ENCODE measurements at places on chromosomes 3 and 15.

DNA sequence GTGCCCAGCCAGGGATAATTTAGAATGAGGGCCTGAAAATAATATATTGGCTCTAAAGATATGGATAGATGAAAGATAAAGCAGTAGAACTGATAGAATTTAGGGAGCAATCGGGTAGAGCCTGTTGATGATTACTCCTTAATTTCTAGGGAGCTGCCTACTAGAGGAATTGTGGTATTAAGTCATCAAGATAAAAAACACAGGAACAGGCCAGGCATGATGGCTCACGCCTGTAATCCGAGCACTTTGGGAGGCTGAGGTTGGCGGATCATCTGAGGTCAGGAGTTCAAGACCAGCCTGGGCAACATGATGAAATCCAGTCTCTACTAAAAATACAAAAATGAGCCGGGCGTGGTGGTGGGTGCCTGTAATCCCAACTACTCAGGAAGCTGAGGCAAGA, 130.4 kb downstream of the PCCB start:
- no peak for DNase-seq

- DNase-seq, result no peak
Measured at GRCh38 chr3:41011854-41012253, 187.5 kb upstream of the CTNNB1 start.

DNA sequence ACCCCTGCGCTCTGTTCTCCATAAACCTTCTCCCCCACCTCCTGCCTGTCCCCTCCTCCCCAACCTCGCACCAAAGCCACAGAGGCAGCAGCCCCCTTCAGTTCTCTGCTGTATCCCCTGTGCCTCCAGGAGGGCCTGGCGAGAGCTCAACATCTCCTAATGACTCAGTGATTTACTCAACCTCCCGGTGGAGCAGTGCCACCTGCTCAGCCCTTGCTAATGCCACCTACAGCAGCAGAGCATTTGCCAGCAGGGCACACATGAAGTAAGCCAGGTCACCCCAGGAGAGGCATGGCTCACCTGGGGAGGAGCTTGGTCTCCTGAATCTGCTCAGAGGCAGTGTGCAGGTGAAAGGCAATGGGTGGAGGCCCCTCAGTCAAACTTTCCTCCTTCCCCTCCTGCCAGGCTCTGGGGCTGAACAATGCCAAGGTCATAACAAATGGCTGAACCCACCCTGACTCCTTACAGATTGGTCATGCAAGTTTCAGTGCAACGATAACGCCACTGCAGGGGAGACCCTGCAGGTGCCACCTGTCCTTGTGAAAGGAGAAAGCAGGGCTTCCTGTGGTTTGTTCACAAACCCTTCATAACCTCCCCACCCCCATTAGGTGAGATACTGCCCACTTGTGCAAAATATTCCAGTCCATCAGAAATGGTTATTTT, 19.8 kb downstream of the TRPM1 start:
- DNase-seq, result no peak

GRCh38 chr15:73885954-73886700, 12.8 kb downstream of the TBC1D21 start:
- no peak for DNase-seq

DNA sequence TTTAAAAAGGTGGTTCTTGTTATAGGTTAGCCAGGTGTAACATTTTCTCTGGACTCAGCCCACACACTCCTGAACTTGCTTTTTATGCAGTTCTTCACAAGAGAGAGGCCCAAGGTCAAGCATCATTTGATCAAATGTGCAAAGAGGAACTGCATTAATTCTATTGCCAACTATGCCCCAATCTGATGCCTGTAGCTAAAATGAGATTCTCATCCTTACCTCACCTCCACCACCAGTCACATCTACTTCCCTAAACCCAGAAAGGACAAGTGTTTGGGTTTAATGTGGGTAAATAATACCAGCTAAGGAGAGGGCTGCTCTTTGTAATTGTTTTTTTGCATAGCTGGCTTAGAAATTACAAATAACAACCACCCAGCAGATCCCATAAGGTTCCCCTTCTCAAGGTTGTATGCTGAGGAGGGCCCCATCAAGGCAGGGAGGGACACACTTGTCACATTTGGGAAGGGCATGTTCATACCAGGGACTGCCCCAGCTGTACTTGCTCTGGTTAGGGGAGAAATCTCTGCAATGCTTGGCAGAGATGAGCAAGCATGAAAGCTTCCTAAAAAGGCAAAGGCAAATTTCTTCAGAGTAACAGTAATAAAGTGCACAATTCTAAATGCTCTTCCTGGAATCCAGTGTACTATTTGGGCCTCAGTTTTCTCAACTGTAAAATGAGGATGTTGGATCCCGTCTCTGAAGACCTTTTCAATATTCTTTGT, 76.2 kb downstream of the TGFBR2 start:
- no peak for DNase-seq

GRCh38 chr3:42408156-42408555, 2.3 kb downstream of the LYZL4 start:
- DNase-seq, result no peak

DNA sequence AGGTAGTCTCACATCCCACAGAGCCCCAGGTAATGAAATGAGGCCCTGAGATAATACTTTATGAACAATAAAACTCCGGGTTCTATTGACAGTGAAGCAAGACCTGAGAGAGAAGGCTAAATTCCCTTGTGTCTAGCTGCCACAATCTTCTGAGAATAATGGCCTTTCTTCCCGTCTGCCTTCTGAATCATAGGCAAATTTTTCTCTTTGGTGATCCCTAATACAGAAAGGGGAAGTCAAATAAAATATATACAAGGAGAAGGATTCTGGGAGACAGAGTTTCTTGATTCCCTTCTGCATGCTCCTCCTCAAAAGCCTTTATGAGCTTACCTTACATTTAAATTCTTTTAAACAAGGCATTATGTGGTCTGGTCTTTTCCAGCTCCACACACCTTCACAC, 29.9 kb upstream of the CCR2 start:
- DNase-seq, result no peak

DNA sequence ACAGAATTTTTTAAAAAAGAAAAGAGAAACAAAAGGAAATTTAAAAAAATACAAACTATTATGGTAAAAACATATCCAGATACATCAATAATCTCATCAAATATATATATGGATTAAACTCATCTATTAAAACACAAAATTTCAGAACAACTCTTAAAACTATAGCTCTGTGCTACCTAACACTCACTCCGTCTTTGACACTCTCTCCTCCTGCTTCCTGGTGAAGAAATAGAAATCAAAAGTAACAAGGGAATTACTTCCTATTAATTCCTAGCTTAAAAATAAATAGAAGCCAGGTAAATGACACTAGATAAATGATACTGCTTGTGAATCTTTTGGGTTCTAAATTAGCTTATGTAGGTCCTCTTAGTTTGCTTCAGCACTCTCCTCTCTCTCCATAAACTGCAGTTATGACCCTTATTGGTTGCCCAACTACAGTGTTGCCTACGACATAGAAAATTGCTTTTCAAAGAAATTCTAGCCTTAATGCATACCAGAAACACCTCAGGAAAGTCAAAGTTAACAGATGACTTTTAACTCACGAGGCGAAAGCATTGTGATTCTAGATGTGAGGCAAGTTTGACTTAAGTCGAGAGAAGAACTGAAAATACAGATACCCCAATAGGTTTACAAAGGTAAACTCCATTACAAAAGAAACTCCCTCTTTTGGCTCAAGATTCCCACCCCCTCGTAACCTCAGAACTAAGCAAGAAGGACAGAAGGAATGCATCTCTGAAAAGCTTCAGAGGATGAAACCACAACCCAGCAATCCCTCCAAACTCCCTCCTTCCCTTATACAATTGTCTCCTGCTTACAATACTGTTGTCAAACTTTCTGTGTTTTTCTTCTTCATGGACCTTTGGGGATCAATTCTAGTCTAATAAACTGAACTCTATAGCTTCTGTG, 394.7 kb downstream of the FGF12 start:
- no peak for DNase-seq

DNA sequence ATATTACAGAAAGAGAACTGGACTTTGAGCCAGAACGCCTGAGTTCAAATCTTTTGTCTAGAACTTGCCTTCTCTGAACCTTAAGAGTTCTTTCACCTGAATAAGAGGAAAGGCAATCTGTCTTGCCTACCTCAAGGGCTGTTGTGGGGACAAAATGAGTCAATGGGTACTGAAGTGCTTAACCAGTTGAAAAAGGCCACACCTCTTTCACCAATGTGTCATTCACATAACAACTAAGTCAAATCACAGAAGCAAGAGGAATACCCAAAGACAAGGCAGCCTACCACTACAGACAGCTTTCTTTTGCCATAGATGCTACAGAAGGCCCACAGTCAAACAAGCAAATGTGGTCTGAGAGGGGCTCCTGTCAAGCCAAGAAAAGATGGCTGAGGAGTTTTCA, 39.7 kb downstream of the NBEAL2 start:
- DNase-seq, result no peak

DNA sequence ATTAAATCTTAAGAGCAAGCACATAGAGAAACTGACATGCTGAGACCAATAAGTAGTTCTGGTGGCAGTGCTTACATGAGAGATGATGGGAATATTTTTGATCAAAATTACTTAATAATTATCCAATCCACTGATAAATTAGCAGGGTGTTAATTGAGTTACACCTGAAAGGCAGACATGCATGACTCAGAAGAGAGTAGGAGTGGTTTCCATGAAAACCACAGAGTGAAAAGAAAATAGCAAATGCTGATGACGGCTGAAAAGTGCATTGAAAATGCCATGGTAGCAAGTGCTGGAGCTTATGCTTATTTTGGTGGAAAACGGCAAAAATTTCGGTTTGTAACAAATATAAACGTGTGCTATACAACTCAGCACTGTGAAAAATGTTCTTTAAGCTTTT, 267.8 kb upstream of the LRRN1 start:
- no peak for DNase-seq

DNA sequence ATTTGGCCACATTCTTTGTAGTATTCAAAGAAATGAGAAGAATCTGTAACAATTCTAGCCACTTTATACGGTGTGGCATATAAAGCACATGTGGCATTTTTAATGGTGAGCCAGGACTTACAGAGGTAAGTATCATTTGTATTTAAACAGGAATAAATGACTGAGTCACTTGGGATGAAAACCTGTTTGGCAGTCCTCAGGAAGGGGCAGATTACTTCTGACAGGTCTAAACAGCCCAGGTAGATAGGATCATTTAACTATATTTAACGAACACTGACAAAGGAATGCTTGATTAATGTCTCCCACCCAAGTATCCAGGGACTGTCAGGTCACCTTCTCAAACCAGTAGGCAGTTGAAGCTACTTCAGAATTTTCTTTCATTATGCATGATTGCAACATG, 241.5 kb upstream of the SATB1 start:
- no peak for DNase-seq

DNA sequence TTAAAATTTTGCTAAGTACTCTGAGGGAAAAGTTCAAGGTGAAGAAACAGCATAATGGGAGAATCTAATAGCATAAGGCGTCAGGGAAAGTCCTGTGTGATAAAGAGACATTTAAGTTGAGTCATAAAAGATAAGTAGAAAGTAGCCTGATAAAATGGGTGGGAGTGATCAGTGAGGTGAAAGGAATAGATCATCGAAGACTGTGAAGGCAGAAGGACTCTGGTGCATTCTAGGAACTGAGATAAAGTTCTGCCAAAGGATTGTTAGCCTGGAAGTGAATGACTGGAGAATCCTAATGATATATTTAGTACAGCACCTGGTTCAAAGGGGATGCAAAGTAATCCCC, 149.9 kb downstream of the CFAP20DC start:
- no peak for DNase-seq

- DNase-seq, result no peak
Measured at GRCh38 chr3:112114576-112115160, 18.4 kb downstream of the GCSAM start.

DNA sequence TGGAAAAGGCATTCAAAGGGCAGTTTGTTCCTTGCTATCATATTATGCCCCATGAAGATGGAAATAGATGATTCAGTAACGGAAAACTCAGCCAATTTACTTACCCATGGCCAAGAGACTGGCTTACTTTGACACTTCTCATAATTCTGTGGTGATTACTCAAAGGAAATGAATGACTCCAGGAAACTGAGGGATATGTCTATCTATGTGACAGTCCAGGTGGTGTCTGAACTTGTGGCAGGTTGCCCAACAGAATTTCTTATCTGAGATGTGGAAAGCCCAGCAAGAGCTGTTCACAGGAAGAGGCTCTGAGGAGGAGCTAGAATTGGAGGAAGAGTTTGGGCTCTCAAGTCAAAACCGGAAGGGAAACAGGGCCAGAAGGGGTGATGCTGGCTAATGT, 91.2 kb downstream of the KCNAB1 start:
- DNase-seq, result no peak

DNA sequence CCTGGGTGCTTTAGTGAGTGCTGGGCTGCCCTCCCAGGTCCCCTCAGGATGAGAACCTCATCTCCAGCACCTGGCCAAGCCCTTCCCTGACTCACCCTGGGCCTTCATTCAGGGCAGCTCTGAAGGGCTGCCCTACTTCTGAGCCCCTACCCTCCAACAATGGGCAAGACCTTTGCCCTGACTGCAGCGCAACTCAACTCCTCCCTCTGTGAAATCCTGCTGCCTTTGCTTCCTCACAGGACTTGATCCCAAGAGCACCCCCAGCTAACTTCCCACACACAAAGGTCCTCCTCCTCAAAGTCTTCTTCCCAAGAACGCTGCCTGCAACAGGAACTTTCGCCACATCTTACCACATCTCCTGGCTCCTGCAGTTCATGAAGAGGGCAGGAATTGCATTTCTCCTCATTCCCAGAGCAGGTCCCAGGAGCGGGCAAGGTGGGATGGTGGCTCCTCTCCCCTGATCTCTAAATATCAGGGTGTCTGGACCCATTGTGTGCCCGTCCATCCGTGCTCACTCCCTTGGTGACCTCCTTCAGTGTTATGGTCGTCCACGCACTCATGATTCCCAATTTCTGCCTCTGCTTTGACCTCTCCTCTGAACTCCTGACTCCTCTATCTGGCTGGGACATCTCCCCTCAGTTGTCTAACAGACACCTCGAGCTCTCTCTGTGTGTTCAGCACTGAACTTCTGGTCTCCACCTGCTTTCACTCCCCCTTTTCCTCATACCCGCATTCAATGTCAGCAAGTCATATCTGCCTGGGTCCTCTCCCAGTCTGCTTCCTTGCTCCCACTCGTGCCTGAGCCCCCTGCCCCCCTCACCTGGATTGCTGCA, 4.5 kb upstream of the SSUH2 start:
- DNase-seq, result no peak

- DNase-seq, result no peak
Measured at GRCh38 chr3:30292192-30292893, 314.1 kb upstream of the TGFBR2 start.

- no peak for DNase-seq
Measured at GRCh38 chr15:95341686-95342085, 988.8 kb upstream of the NR2F2 start.

DNA sequence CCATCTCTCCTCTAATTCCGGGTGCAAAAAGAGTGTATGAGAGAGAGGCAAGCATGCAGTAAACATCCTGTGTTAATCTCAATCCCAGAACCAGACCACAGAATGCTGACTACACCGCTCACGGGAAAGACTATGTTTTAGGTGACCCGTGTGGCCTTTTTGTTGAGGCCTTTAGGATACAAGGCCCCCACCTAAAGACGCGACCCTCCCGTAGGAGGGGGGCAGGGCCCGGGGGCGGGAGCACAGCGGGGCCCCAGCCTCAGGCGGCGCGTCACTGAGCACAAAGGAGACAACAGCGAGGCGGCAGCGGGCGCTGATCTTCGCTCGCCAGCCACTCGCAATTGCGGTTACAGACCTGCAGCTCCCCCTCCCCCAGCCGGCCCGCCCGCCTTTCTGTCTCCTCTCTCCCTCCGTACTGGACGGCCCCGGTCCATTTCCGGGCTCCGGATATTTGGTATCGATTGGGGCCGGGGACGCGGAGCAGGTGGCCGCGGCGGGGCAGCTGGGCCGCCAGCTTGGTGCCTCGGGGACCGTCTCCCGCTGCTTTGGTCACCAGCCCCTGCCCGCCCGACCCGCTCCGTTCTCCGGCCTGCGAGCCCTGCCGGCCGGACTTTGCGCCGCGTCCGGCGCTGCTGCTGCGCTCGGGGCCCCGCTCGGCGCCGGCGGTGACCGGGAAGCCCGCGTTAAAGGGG, at the start of gene CCDC50:
CCDC50 (plus strand) TSS at position 433 of the 692 bp plus-strand sequence. CDS start 281 bp downstream, outside the sequence.
- peak; percentile 70 for DNase-seq

Measured in NCI-H526 treated with DMSO at 0.1 percent for 48 hours (cell line).